ENCODE measurements at places on chromosomes 11 and 22.
A peak's percentile ranks its signal among the peaks of the same experiment; 100 is the strongest.

GRCh38 chr11:13126430-13126829 is 117.3 kb downstream of the RASSF10 start:
- peak; percentile 22 for DNase-seq

GRCh38 chr11:68065841-68066240 is 27.0 kb downstream of the TCIRG1 start:
- no peak for DNase-seq

- no peak for DNase-seq
Observed at GRCh38 chr11:82871646-82872045, 28.6 kb downstream of the PRCP start.

DNA sequence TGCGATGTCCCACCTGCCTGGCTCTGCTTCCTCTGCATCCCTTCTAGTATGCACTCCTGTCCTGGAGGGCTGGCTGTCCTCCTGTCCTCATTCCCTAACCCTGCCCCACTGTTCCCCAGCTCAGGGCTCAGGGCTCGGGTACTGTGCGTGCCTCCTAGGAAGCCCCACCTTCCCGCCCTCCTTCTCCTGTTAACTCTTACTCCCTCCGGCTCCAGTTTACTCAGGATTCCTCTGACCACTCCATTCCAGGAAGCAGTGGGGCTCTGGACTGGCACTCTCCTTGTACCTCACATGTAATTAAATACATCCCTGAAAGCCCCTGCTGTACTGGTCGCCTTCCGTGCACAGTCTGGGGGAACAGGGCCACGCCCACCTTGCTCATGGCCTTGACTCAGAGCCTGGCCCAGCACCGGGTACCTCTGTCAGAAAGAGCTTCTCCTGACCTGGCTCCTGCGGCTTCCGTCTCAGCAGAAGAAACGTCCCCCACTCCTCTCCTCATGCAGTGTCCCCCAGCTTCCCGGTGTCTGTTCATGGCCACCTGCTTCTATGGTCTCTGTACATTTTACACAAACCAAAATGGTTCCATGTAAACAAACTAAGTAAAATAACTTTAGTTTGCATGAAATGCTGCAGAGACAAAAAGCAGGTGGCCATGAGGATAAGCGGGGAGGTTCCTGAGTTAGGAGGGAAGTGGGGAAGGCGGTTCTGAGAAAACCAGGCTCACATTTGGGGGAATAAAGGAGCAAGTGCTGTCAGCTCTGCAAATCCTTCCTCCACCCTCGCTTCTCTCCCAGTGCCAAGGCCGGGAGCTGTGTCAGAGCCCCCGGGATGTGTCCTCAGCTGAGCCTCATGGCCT is 445.9 kb downstream of the BRD1 start:
- no peak for DNase-seq

DNA sequence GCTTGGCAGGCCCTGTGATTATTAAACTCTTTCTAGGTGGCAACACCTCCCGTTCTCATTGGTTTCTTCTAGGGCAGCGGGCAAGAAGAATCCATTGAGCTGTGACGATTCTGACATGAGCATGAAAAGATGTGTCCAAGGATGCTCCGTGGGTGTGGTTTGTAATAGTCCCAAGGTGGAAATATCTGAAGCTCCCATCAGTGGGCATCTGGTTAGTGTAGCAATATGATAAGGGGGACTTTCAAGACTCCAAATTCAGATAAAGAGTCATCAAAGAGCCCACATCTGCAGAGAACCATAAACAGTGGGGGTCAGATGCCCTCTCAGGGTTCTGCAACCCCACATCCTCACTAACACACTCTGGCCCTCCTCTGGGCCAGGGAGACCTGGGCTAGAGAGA is 42.6 kb downstream of the TST start:
- no peak for DNase-seq

Data from NCI-H460 (cell line).